ENCODE measurements at places on chromosomes 2 and 18. TPM values are rescaled to one million over a fixed set of nuclear protein-coding genes. Genes with fewer than 3 reads are reported as not detected.

CTDSP1 gene
- total RNA-seq, result 126 TPM

ADRA2B gene
- total RNA-seq, result 0.09 TPM

IL1RN gene
- total RNA-seq, result 12.8 TPM

ANKRD53 gene
- total RNA-seq, result not detected

Measured in activated T-helper 17 cell treated with anti-CD3 and anti-CD28 coated beads, Interleukin-2, amount 50 U/mL, for 72 hours (primary cell).